Nephron progenitor cell (in vitro differentiated cells): ENCODE measurements at places on chromosomes 1 and 21.

DNA sequence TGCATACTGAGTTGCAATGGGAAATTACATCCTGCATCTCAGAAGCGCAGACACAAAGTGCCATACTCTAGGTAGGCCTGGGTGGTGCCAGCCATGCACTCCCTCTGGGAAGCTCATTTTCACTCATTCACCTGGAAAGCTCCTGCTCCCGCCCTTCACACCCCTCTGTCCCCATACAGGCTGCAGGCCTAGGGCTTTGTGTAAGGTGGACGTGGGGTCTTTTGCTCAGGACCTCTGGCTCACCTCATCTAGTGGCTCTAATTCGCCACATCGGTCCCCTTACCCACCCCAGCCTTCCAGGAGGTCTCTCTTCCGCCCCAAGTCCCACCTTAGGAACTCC lies 751 bp downstream of the MRPS15 start:
- peak overlapping the region; percentile 98 for H3K4me3 ChIP-seq
- peaks cover 22% of the 10 kb centered on the region for H3K36me3 ChIP-seq
- H3K4me1 ChIP-seq: peaks cover 60% of the 10 kb centered on the region
- no peak for DNase-seq
- peak overlapping the region; percentile 100 for H3K27ac ChIP-seq
- H3K27me3 ChIP-seq: no peaks in the 10 kb centered on the region

GRCh38 chr1:43671626-43672330 lies 21.8 kb downstream of the KDM4A start:
- H3K4me3 ChIP-seq: no peak overlapping the region
- DNase-seq: no peak
- H3K27ac ChIP-seq: peak overlapping the region; percentile 39
- no peaks in the 10 kb centered on the region for H3K27me3 ChIP-seq

- H3K36me3 ChIP-seq: no peaks in the 10 kb centered on the region
- DNase-seq: no peak
- no peak overlapping the region for H3K27ac ChIP-seq
- peaks cover 12% of the 10 kb centered on the region for H3K27me3 ChIP-seq
- no peak overlapping the region for H3K4me3 ChIP-seq
Measured at GRCh38 chr1:157240495-157241184, 102.4 kb upstream of the ETV3 start.

- DNase-seq: no peak
- peak overlapping the region; percentile 95 for H3K4me3 ChIP-seq
- H3K36me3 ChIP-seq: peaks cover 16% of the 10 kb centered on the region
- no peak overlapping the region for H3K27ac ChIP-seq
- H3K27me3 ChIP-seq: no peaks in the 10 kb centered on the region
- peaks cover 32% of the 10 kb centered on the region for H3K4me1 ChIP-seq
Measured at GRCh38 chr1:200671235-200671786, 1.6 kb upstream of the DDX59 start.

DNA sequence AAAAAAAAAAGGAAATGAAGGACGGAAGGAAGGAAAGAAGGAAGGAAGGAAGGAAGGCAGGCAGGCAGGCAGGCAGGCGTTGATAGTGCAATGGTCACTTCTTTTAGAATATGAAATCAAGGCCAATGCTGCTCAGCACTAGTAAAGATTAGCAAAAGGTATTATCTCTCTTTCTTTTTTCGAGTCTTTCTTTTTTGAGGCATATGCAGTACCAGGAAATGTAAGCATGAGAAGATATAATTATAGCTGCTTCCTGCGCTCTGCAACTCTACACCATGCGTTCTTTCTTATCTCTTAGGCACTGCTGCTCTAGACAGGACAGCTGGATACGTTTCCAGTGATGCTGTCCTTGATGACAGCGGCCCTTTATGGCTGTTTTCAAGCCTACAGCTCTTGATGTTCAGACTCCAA lies 1512.5 kb upstream of the B3GALT2 start:
- H3K27ac ChIP-seq: peak overlapping the region; percentile 43
- H3K27me3 ChIP-seq: no peaks in the 10 kb centered on the region
- no peak overlapping the region for H3K4me3 ChIP-seq
- H3K4me1 ChIP-seq: no peaks in the 10 kb centered on the region
- no peak for DNase-seq
- H3K36me3 ChIP-seq: no peaks in the 10 kb centered on the region

DNA sequence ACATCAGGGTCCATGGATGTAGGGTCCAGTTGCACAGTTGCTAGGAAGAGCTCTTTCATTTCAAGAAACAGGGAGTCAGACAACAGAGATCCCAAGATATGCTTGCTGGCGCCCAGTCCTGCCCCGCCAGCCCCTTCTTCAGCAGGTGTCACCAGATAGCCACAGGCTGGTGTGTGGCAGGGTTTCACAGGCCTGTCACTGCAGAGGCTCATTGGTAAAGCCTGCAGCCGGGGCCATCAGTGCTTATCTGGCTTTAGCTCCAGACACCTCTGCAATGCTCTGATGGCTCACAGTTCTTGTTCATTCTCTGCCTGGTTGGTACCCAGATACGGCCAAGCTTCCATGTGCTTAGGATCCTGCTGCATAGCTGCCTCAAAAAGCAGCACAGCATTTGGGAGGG lies 12.4 kb upstream of the ZNF124 start:
- no peak for DNase-seq
- H3K27me3 ChIP-seq: peaks cover 5% of the 10 kb centered on the region
- peaks cover 39% of the 10 kb centered on the region for H3K36me3 ChIP-seq

DNA sequence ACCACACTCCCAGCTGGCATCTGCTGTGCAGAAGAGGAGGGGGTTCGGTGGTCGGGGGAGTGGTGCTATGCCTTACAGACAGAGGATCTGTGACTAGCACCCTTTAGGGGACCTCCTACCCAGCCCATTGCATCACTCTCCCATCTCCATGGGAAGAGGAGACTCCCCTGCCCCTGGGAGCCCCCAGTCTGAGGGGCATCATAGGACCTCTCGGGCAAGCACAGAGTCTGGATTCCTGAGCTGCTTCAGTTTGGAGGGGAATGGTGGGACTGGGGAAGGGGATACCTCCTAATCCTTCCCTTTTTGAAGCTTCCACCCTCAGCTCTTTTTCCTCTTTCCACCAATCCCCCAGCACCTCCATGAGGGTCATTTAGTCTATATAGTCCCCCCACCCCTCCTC lies 1.4 kb downstream of the INSRR start:
- H3K27me3 ChIP-seq: peaks cover 70% of the 10 kb centered on the region
- H3K36me3 ChIP-seq: no peaks in the 10 kb centered on the region
- no peak for DNase-seq
- H3K4me1 ChIP-seq: peaks cover 73% of the 10 kb centered on the region

DNA sequence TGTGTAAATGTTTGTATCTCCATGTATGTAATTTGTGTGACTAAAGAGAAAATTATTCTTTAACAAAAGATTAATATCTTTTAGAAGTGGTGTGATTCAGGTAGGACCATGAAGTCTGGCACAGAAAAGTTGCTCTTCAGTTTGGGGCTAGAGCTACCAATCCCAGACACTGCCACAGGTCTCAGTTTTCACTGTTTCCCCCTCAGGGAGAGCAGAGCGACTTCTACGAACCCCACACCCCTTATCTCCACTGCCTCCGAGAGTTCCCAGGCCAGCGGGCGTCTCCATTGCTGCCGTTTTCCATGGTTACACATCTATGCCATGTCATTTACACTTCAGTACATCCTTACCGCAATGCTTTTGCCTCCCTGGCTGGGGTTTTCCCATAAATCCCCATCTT lies 93.0 kb upstream of the SMYD2 start:
- H3K36me3 ChIP-seq: peaks cover 8% of the 10 kb centered on the region
- peak overlapping the region; percentile 64 for H3K4me3 ChIP-seq
- DNase-seq: no peak
- H3K27me3 ChIP-seq: peaks cover 24% of the 10 kb centered on the region
- H3K27ac ChIP-seq: no peak overlapping the region

DNA sequence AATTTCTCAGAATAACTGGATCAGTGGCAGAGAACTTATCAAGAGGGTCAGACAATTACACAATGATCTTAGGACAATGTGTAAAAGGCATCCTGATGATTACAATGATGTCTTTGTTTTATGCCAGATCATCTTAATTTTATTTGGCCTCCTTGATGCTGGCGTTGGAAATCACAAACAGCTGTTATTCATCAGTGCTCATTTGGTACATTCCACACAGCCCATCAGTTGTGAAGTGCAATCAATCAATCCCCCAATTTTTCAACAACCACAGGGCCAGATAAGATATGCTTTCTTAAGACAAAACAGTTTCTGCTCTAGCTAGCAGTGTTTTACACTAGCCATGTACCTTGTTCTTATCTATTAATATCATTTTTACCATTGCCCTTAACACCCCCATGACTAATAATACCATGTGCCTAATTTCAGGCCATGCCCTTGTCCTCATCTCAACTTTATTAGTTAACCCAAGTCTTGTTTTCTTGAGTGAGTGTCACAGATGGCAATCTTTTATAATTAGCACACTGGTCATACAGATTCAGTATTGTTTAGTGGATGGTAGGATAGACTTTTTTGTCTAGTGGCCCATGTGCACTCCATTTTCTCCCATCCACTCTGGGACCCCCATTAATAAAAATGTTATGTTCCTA lies 40.8 kb upstream of the COL24A1 start:
- no peaks in the 10 kb centered on the region for H3K4me1 ChIP-seq
- no peak for DNase-seq
- peaks cover 21% of the 10 kb centered on the region for H3K27me3 ChIP-seq
- H3K4me3 ChIP-seq: no peak overlapping the region
- no peak overlapping the region for H3K27ac ChIP-seq

- H3K4me3 ChIP-seq: no peak overlapping the region
- DNase-seq: no peak
Measured at GRCh38 chr1:27157194-27157593, 2.3 kb upstream of the SLC9A1 start.

DNA sequence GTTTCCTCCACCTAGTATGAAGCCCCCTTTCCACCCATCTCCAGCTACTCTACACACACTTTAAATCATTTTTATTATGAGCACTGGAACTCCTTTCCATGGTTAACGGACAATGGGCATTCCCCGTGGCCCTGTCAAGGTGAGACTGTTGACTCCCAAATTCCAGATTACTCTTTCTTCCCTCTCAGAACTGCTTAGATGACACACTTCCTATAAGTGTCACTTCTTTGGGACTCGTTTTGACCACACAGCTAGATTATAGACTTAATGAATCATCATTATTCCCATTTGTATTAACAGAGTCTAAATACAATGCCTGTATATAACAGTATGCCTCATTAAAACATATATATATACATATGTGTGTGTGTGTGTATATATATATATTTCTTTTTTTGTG lies 215.1 kb downstream of the BRINP3 start:
- no peaks in the 10 kb centered on the region for H3K27me3 ChIP-seq
- H3K4me1 ChIP-seq: no peaks in the 10 kb centered on the region
- H3K36me3 ChIP-seq: no peaks in the 10 kb centered on the region

- H3K27ac ChIP-seq: no peak overlapping the region
- peaks cover 16% of the 10 kb centered on the region for H3K27me3 ChIP-seq
- no peak for DNase-seq
- H3K4me1 ChIP-seq: peaks cover 79% of the 10 kb centered on the region
- peaks cover 29% of the 10 kb centered on the region for H3K36me3 ChIP-seq
- H3K4me3 ChIP-seq: peak overlapping the region; percentile 33
Measured at GRCh38 chr1:208083715-208084085, 160.5 kb downstream of the PLXNA2 start.

GRCh38 chr1:156690675-156691036 lies 13.4 kb upstream of the NES start:
- H3K4me3 ChIP-seq: peak overlapping the region; percentile 82
- no peak for DNase-seq
- no peaks in the 10 kb centered on the region for H3K36me3 ChIP-seq
- H3K27me3 ChIP-seq: no peaks in the 10 kb centered on the region
- H3K27ac ChIP-seq: peak overlapping the region; percentile 91

GRCh38 chr1:242023805-242024204 lies 24.9 kb upstream of the MAP1LC3C start:
- H3K27me3 ChIP-seq: no peaks in the 10 kb centered on the region
- no peak for DNase-seq
- no peak overlapping the region for H3K27ac ChIP-seq
- peaks cover 18% of the 10 kb centered on the region for H3K4me1 ChIP-seq

GRCh38 chr1:109927911-109928321 lies 17.3 kb downstream of the CSF1 start:
- no peak overlapping the region for H3K27ac ChIP-seq
- H3K27me3 ChIP-seq: peaks cover 6% of the 10 kb centered on the region
- no peak overlapping the region for H3K4me3 ChIP-seq
- no peak for DNase-seq
- H3K36me3 ChIP-seq: peaks cover 14% of the 10 kb centered on the region
- H3K4me1 ChIP-seq: peaks cover 82% of the 10 kb centered on the region
